ENCODE measurements at places on chromosomes 4 and X.

- DNase-seq, result no peak
These were observed 142.8 kb upstream of the PPP1R2C start for GRCh38 chrX:42920752-42921151.

- no peak for DNase-seq
These were observed 47.9 kb downstream of the COX18 start for GRCh38 chr4:73021634-73022033.

- no peak for DNase-seq
These were observed 14.0 kb downstream of the TMEM154 start for GRCh38 chr4:152665691-152666395.

GRCh38 chr4:177385576-177386277 lies 56.5 kb downstream of the AGA start:
- DNase-seq, result no peak

DNA sequence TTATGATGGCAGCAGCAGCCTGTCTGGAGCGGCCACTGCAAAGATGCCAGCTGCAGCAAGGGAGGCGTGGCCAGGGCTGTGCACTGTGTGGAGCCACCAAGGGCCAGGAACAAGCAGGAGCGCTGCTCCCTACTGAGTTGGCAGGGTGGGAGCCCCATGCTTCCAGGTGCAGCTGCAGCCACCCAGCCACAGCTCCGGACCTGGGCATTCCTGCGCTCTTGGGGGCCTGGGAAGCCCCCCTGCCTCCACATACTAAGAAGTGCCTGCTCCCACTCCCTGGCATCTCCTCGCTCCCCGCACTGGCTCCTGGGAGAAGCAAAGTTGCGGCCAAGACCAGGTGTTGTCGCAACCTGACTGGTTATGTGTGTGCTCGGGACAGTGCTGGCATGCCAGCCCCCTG lies 619.8 kb downstream of the DMD start:
- DNase-seq, result no peak

- DNase-seq, result no peak
These were observed 119.5 kb upstream of the AFF2 start for GRCh38 chrX:148380650-148381561.
